Right renal cortex interstitium (tissue), 3 donors: ENCODE measurements at places on chromosomes 7 and 10. TPM values are rescaled to one million over a fixed set of nuclear protein-coding genes. Genes with fewer than 3 reads are reported as not detected.

The CRTAC1 gene
- polyA plus RNA-seq: 15.4 TPM

The AOAH gene
- polyA plus RNA-seq: 2.5 TPM

The FIS1 gene
- polyA plus RNA-seq: 150 TPM

The HABP2 gene
- polyA plus RNA-seq: 0.65 TPM

The VSTM4 gene
- polyA plus RNA-seq: 16.6 TPM

The MSMB gene
- not detected for polyA plus RNA-seq

The NCAPG2 gene
- 25.7 TPM for polyA plus RNA-seq

The MTPN gene
- 163 TPM for polyA plus RNA-seq

The CCL24 gene
- not detected for polyA plus RNA-seq

The PON1 gene
- polyA plus RNA-seq: 0.92 TPM

The BMPR1A gene
- polyA plus RNA-seq: 73.6 TPM

The AKR1C3 gene
- polyA plus RNA-seq: 74.3 TPM

DNA sequence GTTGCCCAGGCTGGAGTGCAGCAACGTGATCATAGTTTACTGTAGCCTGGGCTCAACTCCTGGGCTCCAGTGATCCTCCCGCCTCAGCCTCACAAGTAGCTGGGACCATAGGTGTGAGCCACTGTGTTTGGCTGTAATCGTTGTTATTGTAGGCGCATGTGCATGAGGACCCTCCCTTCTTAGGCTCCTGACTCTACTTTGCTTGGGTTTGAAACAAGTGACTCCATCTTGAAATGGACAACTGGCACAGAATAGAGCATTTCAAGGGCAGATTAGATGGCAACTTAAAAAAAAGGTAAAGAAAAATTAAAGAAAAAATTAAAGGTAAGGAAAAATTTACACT, 15.4 kb upstream of the GIMAP8 start:
- DNase-seq: no peak

- DNase-seq: no peak
Observed at GRCh38 chr10:21700474-21700873, 166.4 kb downstream of the MLLT10 start.

GRCh38 chr7:121049028-121049791, 60.7 kb downstream of the CPED1 start:
- DNase-seq: no peak

- no peak for DNase-seq
Observed at GRCh38 chr7:10703981-10704380, 269.7 kb upstream of the PHF14 start.

- DNase-seq: no peak
Observed at GRCh38 chr10:120086066-120086465, 193.5 kb downstream of the SEC23IP start.

- DNase-seq: no peak
Observed at GRCh38 chr7:158494162-158494586, 93.4 kb downstream of the PTPRN2 start.

DNA sequence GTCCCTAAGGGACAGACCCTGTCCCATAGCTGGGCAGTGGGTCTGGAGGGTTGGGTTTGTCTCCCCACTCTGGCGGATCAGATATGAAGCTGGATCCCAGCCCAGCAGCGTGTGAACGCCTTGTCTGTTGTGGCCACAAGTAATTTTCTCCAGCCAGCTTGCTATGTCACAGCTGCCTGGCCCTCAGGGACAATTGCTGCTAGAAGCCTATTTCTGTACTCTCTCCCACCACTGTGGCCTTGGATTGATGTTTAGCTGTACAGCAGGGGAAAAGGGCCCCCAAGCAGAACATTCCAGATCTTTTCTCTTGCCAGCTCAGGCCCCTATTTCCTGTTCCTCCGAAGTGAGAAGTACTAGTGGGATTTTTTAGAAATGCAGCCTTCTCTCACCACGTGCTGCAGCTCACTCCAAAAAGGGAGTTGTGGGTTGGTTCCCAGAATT, 53.5 kb upstream of the WAC start:
- DNase-seq: no peak

GRCh38 chr10:132746386-132746785, 39.6 kb downstream of the NKX6-2 start:
- no peak for DNase-seq

DNA sequence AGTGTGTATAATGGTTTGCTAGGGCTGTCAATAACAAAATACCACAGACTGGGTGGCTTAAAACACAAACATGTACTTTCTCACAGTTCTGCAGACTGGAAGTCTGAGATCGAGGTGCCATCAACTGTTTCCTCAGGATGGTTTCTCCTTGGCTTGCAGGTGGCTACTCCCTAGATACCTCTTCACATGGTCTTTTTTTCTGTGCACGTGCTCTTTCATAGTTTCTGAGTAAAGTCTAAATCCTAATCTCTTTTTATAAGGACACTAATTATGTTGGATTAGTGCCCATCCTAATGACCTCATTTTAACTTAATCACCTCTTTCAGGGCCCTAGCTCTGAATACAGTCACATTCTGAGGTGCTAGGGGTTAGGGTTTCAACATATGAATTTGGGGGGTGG, 65.9 kb downstream of the AMPH start:
- DNase-seq: no peak

DNA sequence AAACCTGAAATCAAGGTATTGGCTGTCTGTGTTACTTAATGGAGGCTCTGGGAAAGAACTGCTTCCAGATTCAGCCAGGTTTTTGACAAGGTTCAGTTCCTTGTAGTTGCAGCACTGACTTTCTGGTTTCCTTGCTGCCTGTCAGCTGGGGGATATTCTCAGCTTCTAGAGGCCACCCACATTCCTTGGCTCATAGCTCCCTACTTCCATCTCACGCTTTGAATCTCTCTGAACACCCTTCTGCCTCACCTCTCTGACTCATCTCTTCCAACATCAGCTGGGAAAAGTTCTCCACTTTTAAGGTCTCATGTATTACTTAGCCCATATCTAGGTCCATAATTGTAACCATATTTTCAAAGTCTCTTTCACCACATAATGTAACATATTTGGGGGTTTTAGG, 22.9 kb upstream of the GPR22 start:
- no peak for DNase-seq

DNA sequence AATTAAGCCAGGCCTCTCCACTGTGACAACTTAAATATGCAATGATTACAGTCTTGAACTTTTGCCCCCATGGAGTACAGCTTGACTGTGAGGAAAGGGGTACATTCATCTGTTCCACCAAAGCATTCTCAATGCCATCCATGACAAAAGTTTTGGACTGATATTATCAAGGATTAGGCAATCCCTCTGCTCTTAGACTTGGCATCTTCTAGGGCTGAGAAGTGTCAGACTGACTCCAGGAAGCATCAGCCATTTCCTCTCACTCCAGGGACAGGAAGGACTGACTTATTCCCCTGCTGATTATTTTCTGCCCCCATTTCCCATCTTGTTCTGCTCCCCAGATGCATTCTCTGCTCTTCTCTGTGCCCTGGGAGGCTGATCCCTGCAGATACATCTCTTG, 69.7 kb downstream of the ZNF365 start:
- no peak for DNase-seq

GRCh38 chr10:36771725-36772124, 353.7 kb upstream of the ANKRD30A start:
- no peak for DNase-seq

- no peak for DNase-seq
Observed at GRCh38 chr7:114795475-114795874, 126.4 kb upstream of the MDFIC start.

DNA sequence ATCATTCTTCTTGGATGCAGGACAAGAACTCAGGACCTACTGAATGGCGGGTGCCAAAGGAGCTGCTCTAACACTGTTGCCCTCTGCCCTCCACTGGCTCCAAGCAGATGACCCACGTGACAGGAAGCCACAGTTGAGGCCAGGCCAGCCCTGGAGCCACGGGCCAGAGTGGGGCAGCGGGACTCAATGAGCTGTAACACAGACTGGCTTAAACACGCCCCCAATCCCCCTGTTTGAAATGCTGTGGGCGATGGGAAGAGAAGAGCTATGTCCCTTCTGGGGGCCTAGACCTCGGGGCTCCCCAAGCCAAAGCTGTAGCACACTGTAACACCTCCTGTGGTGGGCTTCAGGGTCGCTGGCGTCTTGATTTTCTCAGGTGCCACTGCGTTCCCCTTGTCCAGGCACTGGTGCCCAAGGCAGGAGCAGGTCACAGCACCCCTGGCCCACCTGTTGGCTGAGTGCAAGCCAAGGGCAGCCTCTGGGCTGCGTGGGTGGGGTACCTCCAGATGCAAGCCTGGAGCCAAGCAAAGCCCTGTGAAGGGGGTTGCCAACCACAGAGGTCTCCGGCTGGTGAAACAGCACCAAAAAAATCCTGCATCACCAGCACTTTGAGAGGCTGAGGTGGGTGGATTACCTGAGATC, 18.6 kb upstream of the ZMIZ2 start:
- no peak for DNase-seq

GRCh38 chr7:154862153-154862791, 140.7 kb downstream of the PAXIP1 start:
- DNase-seq: no peak

GRCh38 chr10:114429581-114430335, 25.5 kb upstream of the AFAP1L2 start:
- no peak for DNase-seq

GRCh38 chr10:119614686-119615085, 17.9 kb upstream of the TIAL1 start:
- DNase-seq: no peak

DNA sequence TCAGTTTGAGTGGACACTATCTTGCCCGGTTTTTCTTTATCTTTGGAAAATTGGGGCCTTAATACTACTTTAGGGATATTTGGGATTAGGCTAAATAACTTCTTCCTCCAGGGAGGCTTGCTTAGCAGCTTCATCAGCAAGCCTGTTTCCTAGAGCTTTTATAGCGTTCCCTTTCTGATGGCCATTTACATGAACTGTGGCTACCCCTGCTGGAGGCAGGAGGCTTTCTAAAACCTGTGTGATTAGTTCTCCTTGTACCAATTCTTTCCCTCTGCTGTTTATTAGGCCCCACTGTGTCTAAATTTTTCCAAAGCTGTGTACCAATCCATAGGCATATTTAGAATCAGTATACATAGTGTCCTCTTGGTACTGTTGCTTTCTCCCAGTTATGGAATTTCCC, 61.7 kb upstream of the CNTNAP2 start:
- DNase-seq: no peak
